ENCODE measurements at places on chromosomes 7 and 10.

GRCh38 chr7:131027287-131027773 is 293.3 kb upstream of the KLF14 start:
- no peaks in the 10 kb centered on the region for H3K27me3 ChIP-seq
- no peak for DNase-seq
- H3K4me3 ChIP-seq = no peak overlapping the region
- peaks cover 56% of the 10 kb centered on the region for H3K4me1 ChIP-seq
- H3K36me3 ChIP-seq = peaks cover 5% of the 10 kb centered on the region

DNA sequence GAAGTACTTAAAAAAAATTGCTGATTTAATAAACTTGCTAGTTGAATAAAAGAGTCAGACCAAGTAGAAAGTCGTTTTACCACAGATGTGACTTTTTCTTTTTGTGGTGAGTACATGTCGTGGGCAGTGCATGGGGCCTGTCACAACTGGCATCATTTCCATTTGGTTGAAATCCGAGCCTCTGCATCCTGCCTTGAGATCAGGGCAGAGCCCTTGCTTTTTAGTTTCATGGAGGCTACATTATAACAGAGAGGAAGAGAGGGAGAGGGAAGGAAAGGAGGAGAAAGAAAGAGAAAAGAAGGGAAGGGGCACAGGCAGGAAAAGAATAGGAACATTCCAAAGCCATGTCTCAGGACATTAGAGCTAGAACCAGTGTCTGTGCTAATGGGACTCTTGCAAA is 20.4 kb upstream of the INSYN2A start:
- H3K4me3 ChIP-seq = no peak overlapping the region
- H3K36me3 ChIP-seq = no peaks in the 10 kb centered on the region
- no peak for DNase-seq

GRCh38 chr7:140367528-140367927 is 30.8 kb downstream of the SLC37A3 start:
- no peak overlapping the region for H3K4me3 ChIP-seq
- DNase-seq = no peak
- no peaks in the 10 kb centered on the region for H3K4me1 ChIP-seq
- no peaks in the 10 kb centered on the region for H3K27me3 ChIP-seq
- no peak overlapping the region for H3K27ac ChIP-seq

- H3K27ac ChIP-seq = no peak overlapping the region
- DNase-seq = no peak
- no peak overlapping the region for H3K4me3 ChIP-seq
- H3K4me1 ChIP-seq = no peaks in the 10 kb centered on the region
- no peaks in the 10 kb centered on the region for H3K36me3 ChIP-seq
- H3K27me3 ChIP-seq = no peaks in the 10 kb centered on the region
Observed at GRCh38 chr7:90879924-90880323, 283.8 kb downstream of the CDK14 start.

- H3K27ac ChIP-seq = no peak overlapping the region
- H3K36me3 ChIP-seq = no peaks in the 10 kb centered on the region
- H3K4me1 ChIP-seq = peaks cover 30% of the 10 kb centered on the region
- no peak for DNase-seq
Observed at GRCh38 chr7:5453566-5454075, 30.0 kb upstream of the TNRC18 start.

GRCh38 chr10:60032723-60033122 is 126.4 kb upstream of the CCDC6 start:
- peak; percentile 77 for DNase-seq
- no peak overlapping the region for H3K4me3 ChIP-seq
- no peaks in the 10 kb centered on the region for H3K36me3 ChIP-seq
- H3K27me3 ChIP-seq = no peaks in the 10 kb centered on the region
- peaks cover 21% of the 10 kb centered on the region for H3K4me1 ChIP-seq

- DNase-seq = no peak
- H3K27ac ChIP-seq = no peak overlapping the region
- H3K4me1 ChIP-seq = no peaks in the 10 kb centered on the region
- H3K36me3 ChIP-seq = no peaks in the 10 kb centered on the region
- no peak overlapping the region for H3K4me3 ChIP-seq
Observed at GRCh38 chr10:27601503-27601902, 97.4 kb downstream of the RAB18 start.

DNA sequence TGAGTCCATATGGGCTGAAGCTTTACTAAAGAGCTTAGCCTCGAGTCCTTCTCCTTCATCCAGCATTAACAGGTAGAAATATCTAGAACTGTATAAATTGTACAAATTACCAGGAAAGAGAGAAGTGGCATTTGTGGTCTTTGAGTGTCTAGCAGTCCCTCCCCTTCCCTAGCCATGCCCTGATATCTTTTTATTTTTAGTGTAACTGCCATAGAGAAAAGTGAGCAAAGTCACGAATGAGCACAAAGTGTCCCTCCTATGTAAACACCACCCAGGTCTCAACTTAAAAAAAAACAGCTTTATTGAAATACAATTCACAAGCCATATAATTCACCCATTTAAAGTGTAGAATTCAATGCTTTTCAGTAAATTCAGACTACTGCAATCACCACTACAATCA is 339.0 kb upstream of the ZMIZ1 start:
- no peaks in the 10 kb centered on the region for H3K36me3 ChIP-seq
- peaks cover 8% of the 10 kb centered on the region for H3K4me1 ChIP-seq
- DNase-seq = no peak
- H3K27ac ChIP-seq = no peak overlapping the region
- no peak overlapping the region for H3K4me3 ChIP-seq

GRCh38 chr10:71975871-71976725 is 11.9 kb downstream of the CHST3 start:
- peaks cover 100% of the 10 kb centered on the region for H3K4me1 ChIP-seq
- H3K27me3 ChIP-seq = no peaks in the 10 kb centered on the region
- peak overlapping the region; percentile 3 for H3K4me3 ChIP-seq
- peak; percentile 59 for DNase-seq
- peak overlapping the region; percentile 82 for H3K27ac ChIP-seq
